ENCODE measurements at places on chromosomes 2 and 18. TPM values are rescaled to one million over a fixed set of nuclear protein-coding genes. Genes with fewer than 3 reads are reported as not detected.

Gene GCG
- total RNA-seq = not detected

Gene MTLN
- total RNA-seq = 36.6 TPM

Gene EML6
- 0.65 TPM for total RNA-seq

Gene TMEM163
- total RNA-seq = 0.67 TPM

Gene DSG1
- total RNA-seq = not detected

Gene PARD3B
- total RNA-seq = 18.1 TPM

Gene MRPL53
- 18.8 TPM for total RNA-seq

Gene SLC1A4
- 14.4 TPM for total RNA-seq

Gene OTX1
- not detected for total RNA-seq

Gene GLI2
- 0.19 TPM for total RNA-seq

Gene TPRKB
- 46.5 TPM for total RNA-seq

Gene SPEG
- total RNA-seq = 1.4 TPM

Gene NGEF
- total RNA-seq = 0.10 TPM

Gene KATNAL2
- 0.98 TPM for total RNA-seq
